ENCODE measurements at places on chromosomes 4 and X.
A peak's percentile ranks its signal among the peaks of the same experiment; 100 is the strongest.

GRCh38 chrX:130669233-130669632, 233.8 kb downstream of the ENOX2 start:
- no peak for DNase-seq

GRCh38 chrX:15856222-15856587, 1.6 kb upstream of the AP1S2 start:
- DNase-seq = peak; percentile 44

DNA sequence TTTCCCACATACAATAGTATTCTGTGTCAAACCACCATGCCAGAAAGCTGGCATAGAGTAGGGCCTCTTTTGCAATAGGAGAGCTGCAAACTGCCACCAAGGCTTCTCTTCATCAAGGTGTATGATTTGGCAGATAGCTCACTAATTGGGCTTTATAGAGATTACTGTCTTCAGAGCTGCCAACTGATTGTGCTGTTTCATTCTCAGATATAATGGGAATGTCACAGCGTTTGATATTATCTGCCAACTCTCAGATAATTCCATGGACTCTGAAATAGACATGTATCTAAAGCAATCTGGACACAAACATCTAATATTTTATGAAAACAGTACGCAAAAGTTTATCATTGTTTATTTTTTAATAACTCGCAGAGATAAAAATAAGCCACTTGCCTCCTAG, 1289.1 kb downstream of the STIM2 start:
- DNase-seq = no peak

DNA sequence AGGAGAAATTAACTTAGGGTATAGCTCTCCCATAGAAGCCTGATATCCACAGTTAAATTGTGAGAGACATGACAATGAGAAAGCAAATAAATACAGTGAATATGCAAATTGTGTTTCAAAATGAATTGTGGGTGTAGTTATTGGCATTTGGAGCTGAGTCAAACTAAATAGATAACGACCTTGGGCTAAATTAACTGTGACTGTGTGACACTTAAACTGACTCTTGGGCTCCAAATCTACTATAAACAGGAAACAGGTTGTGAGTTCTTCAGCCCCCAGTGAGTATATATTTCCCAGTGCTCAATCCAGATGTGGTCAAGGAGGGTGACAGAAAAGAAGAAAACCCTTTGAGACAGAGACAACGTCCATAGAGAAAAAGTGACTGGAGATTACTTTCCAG, 11.3 kb upstream of the MAGEA10 start:
- DNase-seq = no peak

GRCh38 chr4:168787801-168788595, 222.1 kb downstream of the CBR4 start:
- no peak for DNase-seq

- no peak for DNase-seq
These were observed 94.4 kb upstream of the TTC29 start for GRCh38 chr4:147039976-147040575.

DNA sequence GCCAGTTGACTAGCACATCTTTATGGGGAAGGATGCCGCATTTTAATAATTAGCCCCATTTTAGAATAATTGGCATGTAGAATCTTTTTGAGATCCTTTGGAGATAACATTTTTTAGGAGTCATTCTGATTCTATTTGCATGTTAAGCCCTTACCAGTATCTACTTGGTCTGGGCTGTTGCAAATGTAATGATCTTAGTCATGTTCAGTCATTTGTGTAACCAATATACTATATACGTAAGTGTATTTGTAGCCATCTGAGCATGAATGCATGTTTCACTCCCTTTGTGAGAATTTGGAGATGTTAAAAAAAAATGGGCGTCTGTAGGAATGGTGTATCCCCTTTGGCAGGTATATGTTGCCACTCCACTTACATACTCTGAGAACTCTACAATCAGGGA, 119.1 kb downstream of the TEX13A start:
- DNase-seq = no peak

Measured in NAMALWA (cell line).